Stimulated activated CD4-positive, alpha-beta T cell treated with anti-CD3 and anti-CD28 coated beads, Interleukin-4, amount 100 ng/mL, for 4 hours (primary cell): ENCODE measurements at places on chromosomes 2 and 18.

GRCh38 chr2:26722328-26722727 lies 29.8 kb downstream of the KCNK3 start:
- DNase-seq, result no peak

DNA sequence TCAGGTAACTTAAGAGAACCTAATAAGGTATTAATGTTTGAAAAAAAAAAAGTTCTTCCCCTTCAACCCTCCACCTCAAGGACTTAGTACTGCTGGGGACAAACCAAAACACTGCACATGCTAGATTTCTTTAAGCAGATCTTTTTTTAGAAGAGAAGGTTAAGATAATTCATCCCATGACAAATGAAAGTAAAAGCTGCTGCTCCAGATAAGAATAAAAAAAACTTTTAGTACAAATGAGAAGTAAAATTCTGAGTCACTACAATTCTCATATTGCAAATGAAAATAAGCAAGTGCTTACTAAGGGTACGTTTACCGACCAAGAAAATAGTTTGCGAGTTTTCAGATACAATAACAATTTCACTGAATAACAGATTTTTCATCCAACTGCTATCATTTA lies 8.9 kb downstream of the STAM2 start:
- no peak for DNase-seq

DNA sequence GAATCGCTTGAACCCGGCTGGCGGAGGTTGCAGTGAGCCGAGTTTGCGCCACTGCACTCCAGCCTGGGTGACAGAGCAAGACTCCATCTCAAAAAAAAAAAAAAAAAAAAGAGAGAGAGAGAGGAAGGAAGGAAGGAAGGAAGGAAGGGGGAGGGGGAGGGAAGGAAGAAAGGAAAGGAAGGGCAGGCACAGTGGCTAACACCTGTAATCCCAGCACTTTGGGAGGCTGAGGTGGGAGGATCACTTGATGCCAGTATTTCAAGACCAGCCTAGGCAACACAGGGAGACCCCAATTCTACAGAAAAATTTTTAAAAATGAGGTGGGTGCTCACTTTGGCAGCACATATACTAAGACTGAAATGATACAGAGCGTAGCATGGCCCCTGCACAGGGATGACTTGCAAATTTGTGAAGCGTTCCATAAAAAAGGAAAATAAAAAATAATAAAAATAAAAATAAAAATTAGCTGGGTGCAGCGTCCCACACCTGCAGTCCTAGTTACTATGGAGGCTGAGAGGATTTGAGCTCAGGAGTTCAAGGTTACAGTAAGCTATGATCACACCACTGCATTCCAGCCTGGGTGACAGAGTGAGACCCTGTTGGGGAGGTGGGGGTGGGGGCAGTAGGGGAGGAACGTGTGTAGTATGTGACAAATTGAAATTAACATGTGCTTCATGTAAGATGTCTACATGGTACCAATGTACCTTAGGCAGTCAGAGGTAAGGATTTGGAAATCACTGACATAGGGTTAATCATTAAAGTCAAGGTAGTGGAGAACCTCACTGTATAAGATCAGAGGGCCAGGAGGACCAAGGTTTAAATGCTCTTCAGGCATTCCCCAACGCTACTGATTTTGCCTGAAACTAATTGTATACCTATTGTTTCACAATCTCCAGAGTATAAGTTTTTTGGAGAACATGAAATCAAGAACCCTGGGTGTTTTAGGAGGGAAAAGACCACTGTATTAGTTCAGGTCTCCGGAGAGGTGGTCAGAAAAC lies 1.4 kb downstream of the WDCP start:
- no peak for DNase-seq

DNA sequence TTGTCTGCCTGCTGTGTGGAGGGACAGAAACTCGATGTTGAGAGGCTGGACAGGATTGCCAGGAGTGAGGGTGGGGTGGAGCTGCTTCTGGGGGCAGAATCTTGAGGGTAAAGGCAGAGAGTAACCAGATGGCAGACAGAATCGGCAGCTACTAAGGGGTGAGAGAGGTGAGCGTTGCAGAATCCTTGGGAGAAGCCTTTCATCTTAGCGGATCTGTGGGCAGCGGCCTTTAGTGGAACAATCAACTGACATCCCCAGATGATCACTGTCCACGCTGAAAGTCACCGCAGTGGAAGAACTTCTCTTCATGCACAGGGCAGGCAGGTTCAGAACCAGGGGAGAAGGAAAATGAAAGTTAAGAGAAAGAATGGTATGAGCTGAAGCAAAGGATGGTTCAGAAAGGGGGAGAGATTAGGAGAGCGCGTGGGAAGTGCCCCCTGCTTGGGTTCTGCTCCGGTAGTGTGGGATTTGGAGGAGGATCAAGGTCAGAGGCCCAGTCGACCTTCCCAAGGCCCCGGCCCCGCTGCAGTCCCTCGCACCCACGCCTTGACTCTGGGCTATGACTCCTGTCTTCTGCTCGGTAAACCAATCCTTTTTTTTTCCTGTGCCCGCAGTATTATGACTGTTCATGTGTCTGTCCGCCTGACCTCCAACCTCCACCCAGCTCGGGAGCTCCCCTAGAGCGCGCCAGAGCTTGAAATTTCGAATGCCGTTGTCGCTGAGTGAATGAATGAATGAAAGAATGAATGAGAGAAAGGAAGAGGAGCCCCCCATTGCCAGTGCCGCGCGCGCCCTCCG lies 584 bp downstream of the BOLA3 start:
- DNase-seq, result no peak

DNA sequence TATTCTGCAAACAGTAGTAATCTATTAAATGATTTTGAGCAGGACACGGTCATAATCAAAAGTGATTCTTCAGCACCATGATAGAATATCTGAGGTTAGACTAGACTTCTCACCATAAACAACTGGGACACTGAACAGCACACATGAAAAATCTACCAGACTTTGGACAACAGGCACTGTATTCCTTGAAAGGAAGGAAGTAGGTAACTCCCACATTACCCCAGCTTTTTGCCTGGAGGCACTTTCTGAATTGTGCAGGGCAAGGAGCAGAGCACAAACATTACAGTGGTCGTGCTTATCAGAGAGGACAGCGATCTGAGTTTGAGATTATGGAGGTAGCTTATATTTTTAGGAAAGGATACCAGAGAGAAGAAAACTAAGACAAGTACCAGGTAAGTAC lies 25.3 kb upstream of the IL1RL1 start:
- no peak for DNase-seq

- DNase-seq, result no peak
These were observed 99.5 kb downstream of the MEIS1 start for GRCh38 chr2:66534461-66534860.

DNA sequence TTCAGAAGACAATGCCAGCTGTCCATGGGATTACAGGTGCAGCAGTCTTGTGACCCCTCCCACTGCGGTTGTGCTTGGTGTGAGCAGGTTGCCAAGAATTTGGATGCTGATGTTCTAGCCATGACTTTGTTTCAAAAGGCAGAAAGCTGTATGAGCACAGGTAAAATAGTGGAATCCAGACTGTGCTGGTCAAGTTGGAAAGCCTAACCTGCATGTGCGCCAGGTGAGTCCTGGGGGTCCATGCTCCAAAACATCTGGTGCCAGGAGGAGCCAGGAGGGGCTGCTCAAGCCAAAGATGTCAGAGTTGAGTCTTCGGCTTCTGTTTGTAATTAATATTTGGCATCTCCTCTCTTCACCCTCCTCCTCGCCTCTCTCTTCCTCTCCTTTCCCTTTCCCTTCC lies 330.1 kb downstream of the MYCN start:
- DNase-seq, result no peak

DNA sequence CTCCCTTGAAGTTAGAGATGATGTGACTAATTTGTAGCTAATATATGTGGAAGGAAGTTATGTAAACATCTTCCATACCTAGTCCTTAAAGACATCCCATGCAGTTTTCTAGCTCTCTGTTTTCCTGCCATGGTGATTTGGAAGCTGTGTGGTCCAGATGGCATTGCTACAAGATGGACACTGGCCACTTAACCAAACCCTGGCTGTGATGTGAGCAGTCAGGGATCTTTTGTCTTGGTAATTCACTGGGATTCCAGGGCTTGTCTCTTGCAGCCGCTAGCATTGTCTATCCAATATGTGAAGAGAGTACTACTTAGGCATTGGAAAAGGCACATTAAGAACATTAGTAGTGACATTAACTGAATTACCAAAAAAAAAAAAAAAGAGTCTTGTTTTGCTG lies 139.9 kb upstream of the DOCK10 start:
- no peak for DNase-seq

DNA sequence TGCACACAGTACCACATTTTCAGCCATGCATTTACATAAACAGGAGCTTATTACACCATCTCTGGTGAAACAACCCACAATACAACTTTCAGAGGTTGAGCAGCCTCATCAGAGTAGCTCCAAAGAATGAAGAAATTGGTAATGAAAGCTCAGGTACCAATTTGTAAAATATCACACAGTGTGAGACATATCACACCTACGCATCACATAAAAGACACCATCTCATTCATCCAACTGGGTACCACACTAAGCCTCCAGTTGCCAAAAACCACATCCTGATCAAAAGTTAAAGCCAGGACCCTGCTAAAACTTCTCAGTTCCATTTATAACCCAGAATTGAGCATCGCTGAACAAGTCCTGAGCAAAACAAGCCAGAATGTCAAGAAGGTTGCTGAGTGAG lies 4.6 kb downstream of the TMEM163 start:
- no peak for DNase-seq

GRCh38 chr2:150282771-150283371 lies 204.6 kb downstream of the RND3 start:
- DNase-seq, result no peak

DNA sequence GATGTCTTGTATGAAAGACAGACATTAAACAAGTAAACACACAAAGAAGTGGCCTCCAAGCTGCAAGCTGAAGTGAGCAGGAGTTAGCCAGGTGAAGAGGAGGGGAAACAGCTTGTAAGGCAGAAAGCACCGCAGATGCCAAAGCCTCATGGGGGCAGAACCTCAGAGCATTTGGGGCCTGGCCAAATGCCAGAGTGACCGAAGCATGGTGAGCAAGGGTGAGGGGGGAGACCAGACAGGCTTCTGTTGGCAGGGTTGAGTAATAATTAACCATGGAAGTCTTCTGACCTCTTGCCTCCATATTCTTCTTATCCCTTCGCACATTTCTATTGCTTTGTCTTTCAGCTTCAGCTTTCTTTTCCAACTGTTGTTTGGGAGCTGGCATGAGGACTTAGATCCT lies 5.6 kb downstream of the QPCT start:
- no peak for DNase-seq

- no peak for DNase-seq
These were observed 860.6 kb upstream of the ZEB2 start for GRCh38 chr2:145380436-145381017.

DNA sequence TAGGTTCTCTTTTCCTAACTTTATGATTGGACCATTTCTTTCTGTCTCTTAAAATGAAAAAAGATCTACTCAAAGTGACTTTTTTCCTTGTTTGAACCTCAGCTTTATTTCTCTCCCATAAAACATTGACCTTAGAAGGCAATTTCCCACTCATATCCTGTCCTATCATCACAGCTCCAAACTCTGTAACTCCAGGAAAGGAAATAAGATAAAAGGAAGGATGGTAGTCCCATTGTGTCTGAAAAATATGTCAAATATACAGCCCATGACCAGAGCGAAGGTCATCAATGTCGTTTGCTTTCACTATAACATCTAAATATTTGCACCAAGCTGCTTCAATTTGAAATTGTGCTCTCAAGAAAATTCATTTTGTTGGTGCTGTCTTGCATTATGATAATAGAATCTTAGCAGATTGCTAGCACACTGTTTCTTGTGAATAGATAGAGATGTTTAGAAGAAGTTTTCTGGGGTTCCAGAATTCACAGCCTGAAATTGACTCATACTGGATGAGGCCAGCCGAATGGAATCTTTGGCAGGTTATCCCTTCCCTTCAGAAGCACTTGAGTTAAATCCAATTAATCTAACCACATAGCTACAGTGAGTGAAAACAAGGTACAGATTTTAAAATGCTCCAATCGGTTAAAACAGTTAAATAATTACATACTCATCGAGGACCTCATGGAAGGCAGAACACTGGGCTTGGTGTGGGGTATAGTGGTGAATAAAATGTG lies 95.1 kb downstream of the CRIM1 start:
- no peak for DNase-seq

- DNase-seq, result no peak
These were observed 299.6 kb downstream of the NDUFA10 start for GRCh38 chr2:239725551-239725890.

DNA sequence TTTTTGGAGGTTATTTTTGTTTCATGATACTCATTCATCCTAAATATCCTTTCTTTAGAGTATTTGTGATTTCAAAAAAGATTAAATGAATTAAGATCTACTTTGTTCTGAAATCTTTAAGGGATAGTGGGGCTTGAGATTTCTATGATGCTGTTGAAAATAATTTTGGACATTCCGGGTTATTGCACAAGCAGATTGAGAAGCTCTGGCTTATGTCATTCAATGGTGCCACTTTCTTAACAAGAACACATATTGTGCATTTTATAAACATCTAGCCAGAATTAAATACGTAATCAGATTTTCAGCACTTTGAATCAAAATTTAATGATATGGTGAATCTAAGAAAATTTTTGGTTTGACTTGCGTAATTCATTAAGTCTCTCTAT lies 207.7 kb upstream of the COL3A1 start:
- no peak for DNase-seq

- DNase-seq, result no peak
These were observed 9.8 kb upstream of the GPC1 start for GRCh38 chr2:240425697-240426096.

DNA sequence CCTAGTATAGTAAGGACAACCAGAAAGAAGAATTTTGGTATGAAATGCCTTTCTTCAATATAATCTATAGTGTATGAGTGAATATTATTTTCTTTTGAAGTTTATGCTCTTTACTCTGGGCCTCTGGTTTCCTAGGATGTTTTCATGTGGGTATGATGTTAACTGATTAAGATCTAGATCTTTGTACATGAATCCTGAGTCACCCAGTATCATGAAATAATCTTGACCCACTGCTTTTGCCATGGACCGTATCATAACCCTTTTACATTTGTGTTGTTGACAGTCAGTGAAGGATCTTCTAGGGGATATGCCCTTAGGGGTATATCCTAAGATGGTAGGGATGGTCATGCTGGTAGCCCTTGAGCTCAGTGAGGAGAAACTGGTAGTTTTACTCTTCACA lies 100.3 kb downstream of the RAB3GAP1 start:
- DNase-seq, result no peak

- DNase-seq, result no peak
These were observed 47.8 kb upstream of the REG3G start for GRCh38 chr2:78977661-78978145.

GRCh38 chr2:170212625-170213280 lies 34.8 kb downstream of the MYO3B start:
- DNase-seq, result no peak

GRCh38 chr2:173793709-173794565 lies 171.2 kb downstream of the SP3 start:
- no peak for DNase-seq
